ENCODE measurements at places on chromosomes 6 and 20.
A peak's percentile ranks its signal among the peaks of the same experiment; 100 is the strongest.

- peaks cover 35% of the 10 kb centered on the region for H3K27me3 ChIP-seq
- DNase-seq = no peak
- H3K4me1 ChIP-seq = peaks cover 14% of the 10 kb centered on the region
- no peak overlapping the region for H3K27ac ChIP-seq
Measured at GRCh38 chr20:62984666-62985443, 21.9 kb downstream of the BHLHE23 start.

- H3K36me3 ChIP-seq = peaks cover 9% of the 10 kb centered on the region
- H3K4me1 ChIP-seq = no peaks in the 10 kb centered on the region
- peaks cover 4% of the 10 kb centered on the region for H3K27me3 ChIP-seq
- DNase-seq = no peak
- H3K27ac ChIP-seq = no peak overlapping the region
- no peak overlapping the region for H3K4me3 ChIP-seq
Measured at GRCh38 chr6:129643176-129643575, 66.8 kb downstream of the ARHGAP18 start.

GRCh38 chr6:98946879-98947410 is 801 bp downstream of the FBXL4 start:
- peaks cover 16% of the 10 kb centered on the region for H3K36me3 ChIP-seq
- H3K4me1 ChIP-seq = peaks cover 28% of the 10 kb centered on the region
- peak overlapping the region; percentile 96 for H3K27ac ChIP-seq
- peak overlapping the region; percentile 89 for H3K4me3 ChIP-seq
- peaks cover 23% of the 10 kb centered on the region for H3K27me3 ChIP-seq

DNA sequence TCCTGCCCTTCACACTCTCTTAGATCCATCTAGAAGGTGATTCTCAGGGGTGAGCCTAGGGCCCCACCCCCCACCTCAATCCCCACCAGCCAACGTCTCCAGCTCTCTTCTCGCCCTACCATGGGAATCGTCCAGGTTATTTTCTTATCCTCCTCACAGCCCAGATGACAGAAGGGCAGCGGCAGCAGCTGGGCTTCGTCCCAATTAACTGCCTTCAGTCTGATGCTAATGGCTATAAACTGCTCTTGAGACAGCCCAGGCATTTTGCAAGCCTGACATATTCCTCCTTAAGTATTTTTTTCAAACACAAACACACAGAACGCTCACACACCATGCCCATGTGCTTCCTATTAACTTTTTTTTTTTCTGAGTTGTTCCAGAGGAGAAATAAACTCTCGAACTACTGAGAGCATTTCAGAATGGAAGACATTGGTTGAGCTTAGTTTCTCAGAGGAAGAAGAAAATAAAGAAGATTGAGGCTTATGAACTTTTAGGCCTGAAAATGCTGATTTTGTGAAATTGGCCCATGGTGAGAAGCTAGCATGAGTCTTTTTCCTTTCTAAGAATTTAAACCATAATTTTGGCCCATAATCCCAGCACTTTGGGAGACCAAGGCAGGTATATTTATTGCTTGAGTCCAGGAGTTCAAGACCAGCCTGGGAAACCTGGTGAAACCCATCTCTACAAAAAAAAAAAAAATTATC is 124.6 kb downstream of the EYA2 start:
- no peak overlapping the region for H3K27ac ChIP-seq
- DNase-seq = no peak
- no peaks in the 10 kb centered on the region for H3K36me3 ChIP-seq

- H3K27me3 ChIP-seq = no peaks in the 10 kb centered on the region
- no peak for DNase-seq
- peaks cover 15% of the 10 kb centered on the region for H3K36me3 ChIP-seq
- peaks cover 23% of the 10 kb centered on the region for H3K4me1 ChIP-seq
Measured at GRCh38 chr20:25624500-25624939, 706 bp upstream of the NANP start.

DNA sequence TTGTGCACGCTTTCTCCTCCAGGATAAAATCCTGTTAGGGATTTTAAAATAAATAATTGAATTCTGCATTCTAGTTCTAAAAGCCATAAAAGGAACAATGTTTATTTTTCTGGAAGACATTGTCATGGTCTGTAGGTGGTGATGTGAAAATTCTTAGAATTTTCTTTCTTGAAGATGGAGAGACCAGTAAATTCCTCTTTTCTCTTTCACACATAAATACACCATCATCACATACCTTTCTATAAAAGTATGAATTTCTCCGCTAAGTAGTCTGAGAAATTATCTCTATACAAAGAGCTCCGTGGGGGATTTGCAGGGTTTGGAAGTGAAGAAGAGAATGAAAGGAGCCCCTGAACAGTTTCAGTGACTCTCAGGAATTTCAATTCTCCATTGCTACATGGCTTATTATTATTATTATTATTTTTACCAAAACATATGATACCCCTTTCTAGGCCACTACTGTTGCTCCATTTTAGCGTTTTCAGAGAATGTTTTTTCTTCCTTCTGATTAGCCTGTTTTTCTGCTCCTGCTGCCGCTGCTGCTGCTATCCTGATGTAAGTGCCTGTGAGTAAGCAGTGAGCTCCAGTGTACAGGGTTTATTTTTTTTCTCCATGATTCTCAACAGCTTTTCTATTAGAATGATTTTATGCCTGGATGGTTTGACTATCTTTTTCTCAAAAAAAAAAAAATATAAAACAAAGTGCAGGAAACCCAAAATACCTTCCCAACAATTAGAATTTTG is 145.8 kb downstream of the SAMD5 start:
- H3K4me1 ChIP-seq = no peaks in the 10 kb centered on the region
- H3K27me3 ChIP-seq = no peaks in the 10 kb centered on the region
- H3K4me3 ChIP-seq = no peak overlapping the region
- no peak overlapping the region for H3K27ac ChIP-seq
- H3K36me3 ChIP-seq = no peaks in the 10 kb centered on the region

DNA sequence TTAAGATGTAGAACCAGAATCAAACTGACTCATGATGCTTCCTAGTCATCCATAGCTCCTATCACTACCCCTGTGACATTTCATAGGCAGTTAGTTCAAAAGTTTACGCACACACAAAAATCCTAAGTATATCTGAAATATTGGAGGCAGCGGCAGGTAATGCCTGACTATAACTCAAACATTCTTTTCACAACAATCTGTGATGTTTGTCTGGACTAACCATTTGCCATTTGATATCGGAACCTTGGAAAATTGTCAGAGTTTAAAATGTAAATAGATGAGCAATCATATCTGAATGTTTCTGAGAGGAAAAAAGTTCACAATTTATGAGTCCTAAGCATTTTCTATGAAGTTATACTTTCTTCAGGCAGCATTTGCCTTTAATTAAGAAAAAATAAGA is 1078.2 kb downstream of the EPHA7 start:
- H3K4me1 ChIP-seq = no peaks in the 10 kb centered on the region
- H3K27ac ChIP-seq = no peak overlapping the region
- no peaks in the 10 kb centered on the region for H3K36me3 ChIP-seq
- no peaks in the 10 kb centered on the region for H3K27me3 ChIP-seq

GRCh38 chr20:45432294-45432693 is 16.4 kb downstream of the PIGT start:
- H3K36me3 ChIP-seq = peaks cover 14% of the 10 kb centered on the region
- peaks cover 16% of the 10 kb centered on the region for H3K4me1 ChIP-seq
- DNase-seq = no peak
- H3K4me3 ChIP-seq = no peak overlapping the region

DNA sequence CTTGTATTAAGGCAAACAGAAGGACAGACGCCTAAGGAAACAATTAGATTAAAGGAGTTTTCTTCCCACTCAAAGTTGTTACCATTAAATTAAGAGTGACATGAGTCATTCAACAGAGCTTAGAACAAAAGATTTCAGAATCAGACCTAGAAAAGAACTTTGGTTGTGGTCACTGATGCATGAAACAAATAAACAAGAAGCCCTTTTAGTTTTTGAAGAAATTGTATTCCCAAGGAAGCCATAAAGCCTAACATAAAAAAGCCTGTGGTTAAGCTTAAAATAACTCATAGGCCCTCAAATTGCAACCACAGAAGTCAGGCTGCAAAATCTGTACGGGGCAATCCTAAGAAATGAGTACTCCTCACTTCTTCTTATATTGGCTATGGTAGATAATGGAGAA is 17.9 kb upstream of the TRIM26 start:
- no peak overlapping the region for H3K27ac ChIP-seq
- no peak for DNase-seq
- H3K4me3 ChIP-seq = no peak overlapping the region
- no peaks in the 10 kb centered on the region for H3K36me3 ChIP-seq

GRCh38 chr6:170368544-170368943 is 62.0 kb downstream of the FAM120B start:
- H3K4me3 ChIP-seq = no peak overlapping the region
- no peak overlapping the region for H3K27ac ChIP-seq
- no peaks in the 10 kb centered on the region for H3K27me3 ChIP-seq
- H3K4me1 ChIP-seq = peaks cover 5% of the 10 kb centered on the region

GRCh38 chr20:13373400-13373799 is 152.3 kb downstream of the ISM1 start:
- H3K36me3 ChIP-seq = no peaks in the 10 kb centered on the region
- no peaks in the 10 kb centered on the region for H3K27me3 ChIP-seq
- no peaks in the 10 kb centered on the region for H3K4me1 ChIP-seq
- H3K27ac ChIP-seq = no peak overlapping the region
- no peak overlapping the region for H3K4me3 ChIP-seq

GRCh38 chr20:4885877-4886276 is 115.4 kb downstream of the SLC23A2 start:
- H3K27me3 ChIP-seq = no peaks in the 10 kb centered on the region
- DNase-seq = no peak
- no peak overlapping the region for H3K27ac ChIP-seq
- H3K36me3 ChIP-seq = peaks cover 20% of the 10 kb centered on the region
- H3K4me1 ChIP-seq = peaks cover 5% of the 10 kb centered on the region

GRCh38 chr6:109124219-109124618 is 28.9 kb downstream of the CEP57L1 start:
- peaks cover 6% of the 10 kb centered on the region for H3K36me3 ChIP-seq
- no peak overlapping the region for H3K27ac ChIP-seq
- H3K4me3 ChIP-seq = no peak overlapping the region
- no peaks in the 10 kb centered on the region for H3K27me3 ChIP-seq

GRCh38 chr6:11307226-11307625 is 74.8 kb upstream of the NEDD9 start:
- no peaks in the 10 kb centered on the region for H3K27me3 ChIP-seq
- no peak for DNase-seq
- no peak overlapping the region for H3K27ac ChIP-seq
- peaks cover 49% of the 10 kb centered on the region for H3K36me3 ChIP-seq

DNA sequence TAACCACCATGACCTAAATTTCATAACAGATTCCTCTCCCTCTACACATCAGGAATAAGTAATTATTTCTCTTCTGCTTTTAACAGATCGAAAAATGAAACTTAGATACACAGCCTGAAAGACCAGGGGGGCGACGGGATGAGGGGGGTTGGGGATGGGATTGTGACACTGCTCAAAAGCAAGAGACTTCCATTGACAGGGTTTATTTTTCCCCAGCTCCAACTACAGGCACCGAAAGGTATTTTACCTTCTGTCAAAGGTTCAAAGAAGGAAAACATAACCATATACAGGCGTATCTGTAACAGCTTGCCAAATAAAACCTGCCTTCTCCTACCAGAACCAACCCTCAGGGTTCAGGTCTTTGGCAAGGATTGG is 1.3 kb downstream of the EPHA7 start:
- no peak overlapping the region for H3K27ac ChIP-seq
- peaks cover 5% of the 10 kb centered on the region for H3K36me3 ChIP-seq
- no peak for DNase-seq
- peak overlapping the region; percentile 74 for H3K4me3 ChIP-seq

DNA sequence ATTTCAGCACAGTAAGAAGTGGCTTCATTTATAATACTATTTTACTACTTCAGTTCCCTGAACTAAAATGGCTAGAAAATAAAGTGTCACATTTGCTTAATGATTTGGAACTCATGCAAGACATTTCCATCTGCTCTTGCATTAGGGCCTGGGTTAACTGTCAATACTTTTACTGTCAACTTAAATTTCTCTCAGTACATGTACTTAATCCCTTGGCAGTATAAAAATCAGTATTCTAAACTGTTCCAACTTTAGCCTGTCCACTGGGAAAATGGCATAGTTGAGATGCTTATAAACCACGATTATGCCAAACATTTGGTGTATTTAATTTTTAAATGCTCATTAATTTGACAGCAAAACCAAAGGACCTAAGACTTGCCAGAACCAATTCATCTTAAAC is 154.5 kb downstream of the ASCC3 start:
- H3K36me3 ChIP-seq = peaks cover 24% of the 10 kb centered on the region
- no peak overlapping the region for H3K27ac ChIP-seq
- no peaks in the 10 kb centered on the region for H3K4me1 ChIP-seq
- H3K27me3 ChIP-seq = no peaks in the 10 kb centered on the region
- H3K4me3 ChIP-seq = no peak overlapping the region
- DNase-seq = no peak

- DNase-seq = peak; percentile 27
- no peaks in the 10 kb centered on the region for H3K27me3 ChIP-seq
- H3K4me3 ChIP-seq = peak overlapping the region; percentile 70
- H3K4me1 ChIP-seq = peaks cover 38% of the 10 kb centered on the region
- peak overlapping the region; percentile 86 for H3K27ac ChIP-seq
- H3K36me3 ChIP-seq = peaks cover 20% of the 10 kb centered on the region
Measured at GRCh38 chr20:32285082-32285620, 7.7 kb downstream of the KIF3B start.

GRCh38 chr6:133286765-133287164 is 45.6 kb downstream of the EYA4 start:
- DNase-seq = no peak
- no peaks in the 10 kb centered on the region for H3K36me3 ChIP-seq
- no peaks in the 10 kb centered on the region for H3K27me3 ChIP-seq
- no peaks in the 10 kb centered on the region for H3K4me1 ChIP-seq
- no peak overlapping the region for H3K4me3 ChIP-seq
- no peak overlapping the region for H3K27ac ChIP-seq

DNA sequence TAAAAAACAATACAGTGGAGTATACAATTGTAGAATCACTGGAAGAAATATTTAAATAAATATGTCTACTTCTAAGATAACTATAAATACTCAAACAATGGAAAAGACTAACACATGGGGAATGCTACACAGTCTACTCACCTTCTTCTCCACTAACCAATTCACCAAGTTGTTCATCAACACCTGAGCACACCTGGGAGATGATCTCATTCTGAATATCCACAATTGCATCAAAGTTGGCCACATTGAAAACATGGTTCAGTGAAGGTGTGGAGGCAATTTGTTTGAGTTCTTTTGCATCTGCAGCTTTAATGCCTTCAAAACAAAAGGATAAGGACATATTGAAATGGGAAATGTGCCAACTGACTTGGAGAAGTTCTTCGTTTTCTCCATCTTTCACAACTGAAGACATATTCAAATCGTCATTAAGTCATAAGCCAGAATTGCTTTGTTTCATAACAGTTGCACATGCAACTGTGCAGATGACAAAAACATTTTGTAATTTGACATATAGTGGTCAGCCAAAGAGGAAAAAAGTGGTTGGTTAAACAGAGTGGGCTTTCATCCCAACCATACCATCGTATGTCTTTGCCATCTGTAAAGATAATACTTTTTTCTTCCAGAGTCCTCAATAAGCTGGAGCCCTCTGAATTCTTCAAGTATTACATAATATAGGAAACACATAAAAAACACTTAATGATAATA is 17.5 kb downstream of the COL12A1 start:
- H3K27ac ChIP-seq = no peak overlapping the region
- no peak for DNase-seq
- no peaks in the 10 kb centered on the region for H3K36me3 ChIP-seq
- H3K4me3 ChIP-seq = no peak overlapping the region

- peak; percentile 76 for DNase-seq
- peak overlapping the region; percentile 78 for H3K4me3 ChIP-seq
- peaks cover 67% of the 10 kb centered on the region for H3K4me1 ChIP-seq
- no peaks in the 10 kb centered on the region for H3K27me3 ChIP-seq
- H3K27ac ChIP-seq = peak overlapping the region; percentile 94
Measured at GRCh38 chr6:16319813-16320532, 81.6 kb downstream of the GMPR start.

GRCh38 chr6:113121571-113121970 is 735.6 kb upstream of the MARCKS start:
- H3K4me3 ChIP-seq = no peak overlapping the region
- H3K4me1 ChIP-seq = no peaks in the 10 kb centered on the region
- H3K27me3 ChIP-seq = no peaks in the 10 kb centered on the region
- DNase-seq = no peak
- H3K27ac ChIP-seq = no peak overlapping the region

Measured in T-helper 2 cell treated with Interferon-gamma antibody and Interleukin-4, amounts not matched to agents 5 μg/mL and 100 μg/mL, for 36 hours (primary cell).